ENCODE measurements at places on chromosomes 7 and 10.

- ATAC-seq = no peak
Measured at GRCh38 chr7:47672271-47672791, 90.4 kb upstream of the TNS3 start.

- ATAC-seq = peak; percentile 25
Measured at GRCh38 chr10:103854686-103855391, 537 bp downstream of the SH3PXD2A start.

GRCh38 chr10:99374526-99374925, 45.4 kb downstream of the CNNM1 start:
- ATAC-seq = no peak

DNA sequence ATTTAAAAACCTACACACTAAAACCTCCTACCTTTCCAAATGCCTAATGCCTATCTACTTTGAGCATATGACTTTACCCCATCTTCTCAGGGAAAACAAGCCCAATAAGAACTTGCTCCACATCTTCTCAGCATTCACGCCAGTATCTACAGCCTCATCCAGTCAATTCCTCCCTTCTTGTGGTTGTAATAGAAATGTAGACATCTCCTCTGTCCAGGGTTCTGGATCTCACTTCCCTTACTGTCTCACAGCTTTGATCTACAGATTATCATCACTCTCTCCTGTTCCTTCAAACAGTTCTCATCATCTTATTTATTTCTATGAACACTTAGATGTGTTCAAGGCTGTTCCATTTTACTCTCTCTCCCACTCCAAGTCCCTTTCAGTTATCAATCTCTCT, 70.4 kb upstream of the NOBOX start:
- no peak for ATAC-seq

DNA sequence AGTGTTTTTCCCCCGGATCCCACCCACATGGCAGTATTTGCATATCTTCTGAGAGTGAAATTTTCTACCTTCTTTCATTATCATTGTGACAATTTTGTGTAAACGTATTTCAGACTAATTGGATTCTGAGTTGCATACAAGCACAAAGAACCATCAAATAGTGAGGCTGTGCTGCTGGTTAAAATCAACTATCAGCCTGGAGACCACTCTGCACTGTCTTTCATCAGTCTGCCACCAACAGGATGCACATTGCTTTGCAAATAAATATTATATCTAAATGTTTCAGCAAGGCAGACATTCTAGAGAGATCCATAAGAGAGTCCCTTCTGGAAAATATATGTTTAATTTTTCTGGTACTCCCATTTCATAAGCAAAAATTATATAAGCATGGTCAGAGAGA, 851.8 kb downstream of the XPNPEP1 start:
- no peak for ATAC-seq

- ATAC-seq = no peak
Measured at GRCh38 chr10:128938558-128938957, 528.5 kb upstream of the MGMT start.

DNA sequence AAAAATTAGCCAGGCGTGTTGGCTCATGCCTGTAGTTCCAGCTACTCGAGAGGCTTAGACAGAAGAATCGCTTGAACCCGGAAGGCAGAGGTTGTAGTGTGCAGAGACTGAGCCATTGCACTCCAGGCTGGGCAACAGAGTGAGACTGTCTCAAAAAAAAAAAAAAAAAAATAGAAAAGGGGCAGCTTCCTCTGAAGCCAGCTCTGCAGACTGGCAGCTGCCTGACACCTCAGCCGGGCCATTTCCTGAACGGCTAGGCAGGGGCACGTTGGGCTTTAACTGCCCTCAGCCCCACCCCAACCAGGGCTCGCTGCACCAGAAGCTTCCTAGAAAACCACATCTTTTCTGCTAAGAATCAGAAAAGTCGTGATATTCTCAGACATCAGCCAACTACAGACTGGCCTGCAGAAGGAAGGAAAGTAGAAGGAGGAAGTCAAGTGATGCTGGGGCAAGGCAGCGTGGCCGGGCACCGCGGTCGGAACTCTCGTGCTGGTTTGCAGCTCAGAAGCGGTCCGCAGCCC, 38.0 kb downstream of the PRKAG2 start:
- peak; percentile 72 for ATAC-seq

GRCh38 chr7:129502708-129503685, 666 bp downstream of the SMKR1 start:
- peak; percentile 3 for ATAC-seq

DNA sequence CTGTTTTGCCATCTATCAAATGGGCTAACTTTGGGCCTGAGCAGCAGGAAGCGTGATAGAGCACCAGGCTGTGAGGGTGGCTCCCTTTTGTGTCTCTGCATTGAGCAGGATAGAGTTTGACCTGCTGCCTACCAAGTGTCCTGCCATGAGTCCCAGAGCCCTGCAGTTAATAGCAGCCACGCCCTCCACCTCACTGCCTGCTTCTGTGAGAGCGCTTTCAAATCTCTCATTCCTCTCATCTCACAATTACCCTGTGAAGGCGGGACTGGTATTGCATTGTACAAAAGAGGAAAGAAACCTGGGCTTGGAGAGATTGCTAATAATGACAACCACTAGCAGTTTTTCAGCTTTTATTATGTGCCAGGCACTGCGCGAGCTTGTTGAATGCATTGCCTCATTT, 39.9 kb downstream of the UNC5B start:
- peak; percentile 49 for ATAC-seq

Measured in esophagus mucosa (tissue), 1 donor.